ENCODE measurements at places on chromosomes 1 and 21. TPM values are rescaled to one million over a fixed set of nuclear protein-coding genes. Genes with fewer than 3 reads are reported as not detected.

The AGO3 gene
- 21.2 TPM for total RNA-seq

The ESPN gene
- total RNA-seq = not detected

The AMIGO1 gene
- total RNA-seq = 1.0 TPM

The PLEKHN1 gene
- total RNA-seq = not detected

The CHAF1B gene
- 1.3 TPM for total RNA-seq

The GOLT1A gene
- total RNA-seq = 0.52 TPM

The ZNF687 gene
- 6.4 TPM for total RNA-seq

The AKT3 gene
- 227 TPM for total RNA-seq

The PBX1 gene
- total RNA-seq = 122 TPM

The SPRR2E gene
- total RNA-seq = not detected

The RGS4 gene
- 1.3 TPM for total RNA-seq

The KLF17 gene
- total RNA-seq = 0.26 TPM

The SMIM1 gene
- total RNA-seq = not detected

The CYP4A22 gene
- not detected for total RNA-seq

The CTSS gene
- 5.9 TPM for total RNA-seq

The CASQ1 gene
- 0.48 TPM for total RNA-seq

The HPCA gene
- total RNA-seq = not detected

The LAD1 gene
- total RNA-seq = 0.26 TPM

The PLA2G5 gene
- not detected for total RNA-seq

The RAB42 gene
- not detected for total RNA-seq

The DDR2 gene
- total RNA-seq = 100.0 TPM

The AHDC1 gene
- total RNA-seq = 11.2 TPM

The VAV3 gene
- 4.1 TPM for total RNA-seq

The MTARC2 gene
- total RNA-seq = 4.7 TPM

The CD34 gene
- total RNA-seq = 135 TPM

The SLAMF7 gene
- not detected for total RNA-seq

The IL23R gene
- not detected for total RNA-seq

The PRELP gene
- 35.4 TPM for total RNA-seq

The OLFML3 gene
- 98.8 TPM for total RNA-seq

The TPTE gene
- total RNA-seq = not detected

The ANGPTL3 gene
- total RNA-seq = not detected

The ZMYND12 gene
- 5.7 TPM for total RNA-seq
